ENCODE measurements at places on chromosomes 5 and 9.

DNA sequence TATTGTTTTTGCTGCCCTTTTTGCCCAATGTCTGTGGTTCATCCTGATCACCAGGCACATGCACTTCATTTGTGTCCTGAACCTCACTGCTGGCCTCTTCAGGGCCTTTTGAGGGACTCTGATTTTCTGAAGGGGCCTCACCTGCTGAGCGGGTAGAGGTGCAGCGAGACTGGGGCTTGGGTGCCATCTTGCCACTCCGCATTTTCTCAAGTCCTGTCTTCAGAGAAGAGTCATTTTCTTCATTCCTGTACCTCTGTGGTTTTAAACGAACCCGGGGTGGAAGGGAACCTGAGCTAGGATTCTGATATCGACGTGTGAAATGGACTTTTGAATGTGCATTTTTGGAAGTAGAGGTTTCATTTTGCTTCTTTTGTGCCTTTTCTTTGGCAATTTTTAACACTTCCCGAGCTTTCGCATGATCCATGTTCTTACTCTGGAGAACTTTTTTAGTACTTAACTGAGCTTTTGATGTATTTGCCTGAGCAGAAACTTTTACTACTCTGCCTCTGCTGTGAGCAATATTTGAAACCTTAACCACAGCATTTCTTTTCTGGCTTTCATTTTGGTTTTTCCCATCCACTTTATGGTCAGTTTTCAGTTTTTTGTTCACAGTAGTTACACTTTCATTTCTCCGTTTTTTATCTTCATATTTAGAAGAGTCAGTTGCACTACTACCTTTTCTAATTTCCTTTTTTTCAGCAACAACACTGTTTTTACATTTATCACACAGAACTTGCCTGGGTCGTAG is 26.1 kb downstream of the PWWP2A start:
- DNase-seq, result peak; percentile 10

- no peak for DNase-seq
Measured at GRCh38 chr5:159727167-159727566, 189.1 kb upstream of the ADRA1B start.

DNA sequence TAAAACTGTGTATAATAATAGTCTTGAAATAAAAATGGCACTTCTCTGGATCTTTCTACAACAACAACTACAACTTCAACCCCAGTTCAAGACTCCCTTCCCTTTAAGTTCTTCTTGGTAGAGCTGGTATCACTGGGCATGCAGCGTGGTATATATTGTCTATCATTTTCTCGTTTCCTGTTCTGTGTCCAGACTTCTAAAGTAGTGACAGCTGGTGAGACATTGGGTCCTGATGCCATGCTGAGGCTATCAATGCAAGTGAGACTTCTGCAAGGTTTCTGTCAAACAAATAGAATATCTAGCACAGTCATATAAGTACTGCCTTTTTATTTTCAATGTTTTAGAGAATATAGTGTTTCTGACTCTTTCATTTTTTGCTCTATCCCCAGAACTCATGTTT is 123.0 kb upstream of the GRIN3A start:
- no peak for DNase-seq

- DNase-seq, result no peak
Measured at GRCh38 chr9:64128572-64128971, 1156.4 kb downstream of the FOXD4L5 start.

GRCh38 chr5:180519098-180519497 is 24.9 kb downstream of the CNOT6 start:
- no peak for DNase-seq

GRCh38 chr9:124014956-124015660 is 3.5 kb downstream of the LHX2 start:
- DNase-seq, result no peak

DNA sequence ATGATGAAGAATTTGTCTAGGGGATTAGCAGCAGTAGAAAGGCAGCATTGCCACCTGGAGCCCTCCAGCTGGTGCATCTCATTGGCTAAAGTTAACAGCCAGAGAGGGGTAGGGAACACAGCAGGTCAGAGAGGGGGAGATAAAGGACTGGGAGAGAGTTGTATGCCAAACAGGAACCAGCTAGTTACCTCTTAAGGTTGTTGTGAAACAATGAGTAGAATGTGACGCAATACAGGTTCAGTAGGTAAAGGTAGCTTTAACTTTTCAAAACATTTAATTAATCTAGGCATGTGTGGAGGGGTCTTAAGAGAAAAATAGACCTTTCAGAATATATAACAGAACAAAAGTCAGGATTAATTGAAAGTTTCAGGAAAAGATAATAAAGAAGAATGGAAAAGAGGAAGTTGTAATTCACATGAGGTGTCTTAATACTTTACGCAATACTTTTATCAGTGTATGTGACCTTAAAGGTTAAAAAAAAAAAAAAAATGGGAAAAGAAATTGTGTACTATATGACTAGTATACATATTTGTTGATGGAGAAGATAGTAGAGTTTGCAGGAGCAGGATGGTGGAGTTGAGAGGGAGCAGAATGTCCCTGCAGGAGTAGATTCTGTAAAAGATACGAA is 14.3 kb downstream of the FBXO38 start:
- DNase-seq, result no peak

DNA sequence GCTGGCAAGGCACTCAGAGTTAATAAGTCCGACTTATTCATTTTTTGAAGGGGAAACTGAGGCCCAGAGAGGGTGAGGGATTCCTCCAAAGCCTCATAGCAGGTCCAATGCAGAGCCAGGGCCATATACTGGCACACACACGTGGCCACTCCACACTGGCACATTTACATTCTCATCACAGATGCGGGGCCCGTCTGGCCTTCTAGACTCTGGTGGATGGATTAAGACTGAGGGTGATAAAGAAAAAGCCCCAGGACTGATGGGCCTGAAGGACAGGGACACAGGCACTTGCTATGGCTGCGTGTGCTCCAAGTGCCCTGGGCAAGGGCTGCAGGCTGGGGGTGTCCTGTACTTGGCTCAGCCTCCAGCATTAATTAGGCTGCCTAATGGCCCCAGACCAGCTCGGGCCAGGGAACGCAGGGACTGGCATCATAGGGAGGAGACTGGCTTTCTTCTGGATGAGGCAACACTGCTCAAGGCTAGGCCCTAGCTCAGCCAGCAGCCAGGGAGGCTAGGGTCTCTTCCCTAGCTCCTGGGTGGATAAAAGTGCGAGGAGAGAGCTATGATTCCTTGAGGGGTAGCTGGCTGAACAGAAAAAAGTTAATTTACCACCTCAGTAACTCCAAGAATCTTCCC is 28.5 kb upstream of the CSF1R start:
- no peak for DNase-seq

GRCh38 chr5:137828180-137828579 is 39.5 kb upstream of the MYOT start:
- no peak for DNase-seq

DNA sequence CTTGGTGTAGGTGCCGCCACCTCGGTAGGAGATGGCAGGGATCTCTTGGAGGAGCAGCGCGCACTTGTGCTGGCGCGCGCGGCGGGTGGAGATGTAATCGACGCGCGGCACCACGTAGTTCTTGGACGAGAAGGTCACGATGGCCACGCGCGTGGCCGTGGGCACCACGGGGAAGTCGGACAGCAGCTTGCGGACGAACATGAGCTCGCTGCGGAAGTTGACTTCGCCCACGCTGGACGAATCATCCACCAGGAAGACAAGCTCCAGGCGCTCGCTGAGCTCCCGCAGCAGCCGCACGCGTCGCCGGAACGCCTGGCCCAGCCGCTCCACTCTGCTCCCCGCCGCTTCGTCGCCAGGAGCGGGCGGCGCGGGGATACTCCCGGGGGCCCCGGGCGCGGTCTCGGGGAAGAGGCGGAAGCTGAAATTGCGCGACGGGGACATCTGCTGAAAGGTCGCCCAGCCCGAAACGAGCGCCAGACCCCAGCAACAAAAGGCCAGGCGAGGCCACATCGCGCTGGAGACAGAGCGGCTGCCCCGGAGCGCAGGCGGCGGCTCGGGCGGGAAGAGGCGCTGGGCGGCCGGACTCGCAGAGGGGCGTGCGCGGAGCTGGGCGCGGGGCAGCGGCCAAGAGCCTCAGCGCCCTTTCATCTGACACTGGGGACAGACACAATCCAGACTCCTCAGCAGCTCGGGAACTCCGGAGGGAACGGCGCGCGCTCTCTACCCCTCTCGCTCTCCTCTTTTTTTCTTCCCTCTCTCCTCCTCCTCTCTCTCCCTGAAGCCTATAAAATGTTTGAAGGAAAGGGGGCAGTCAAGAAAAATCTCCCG is at the start of gene SVEP1:
TSS of gene SVEP1 (minus strand) at position 708 of the 828 bp plus-strand sequence. CDS start at position 510, 198 bp downstream.
- DNase-seq, result no peak

- peak; percentile 15 for DNase-seq
Measured at GRCh38 chr9:35844628-35845270, 15.7 kb downstream of the TMEM8B start.

- DNase-seq, result peak; percentile 58
Measured at GRCh38 chr9:109894473-109894872, 114.5 kb downstream of the PALM2AKAP2 start.
